Occipital lobe (tissue), 3 donors: ENCODE measurements at places on chromosomes 16 and 17. TPM values are rescaled to one million over a fixed set of nuclear protein-coding genes. Genes with fewer than 3 reads are reported as not detected.

- no peak for DNase-seq
These were observed 382.2 kb upstream of the CDH5 start for GRCh38 chr16:65984296-65984695.

DNA sequence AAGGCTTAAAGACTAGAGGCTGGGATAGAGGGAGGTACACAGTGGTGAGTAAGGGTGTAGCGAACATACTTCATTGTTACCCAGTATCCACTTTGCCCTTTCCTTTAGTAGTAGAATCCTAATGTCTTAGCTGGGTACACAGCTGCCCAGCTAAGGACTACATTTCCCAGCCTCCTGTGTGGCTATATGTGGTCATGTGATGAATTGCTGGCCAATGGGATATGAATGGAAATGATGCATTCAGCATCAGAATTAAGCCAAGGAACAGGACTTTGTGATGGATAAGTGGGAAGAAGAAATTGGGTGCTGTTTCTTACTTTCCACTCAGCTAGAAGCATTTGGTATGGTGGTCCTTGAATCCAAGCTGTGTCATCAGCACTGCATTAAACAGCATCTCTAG, 55.9 kb downstream of the FOXL1 start:
- no peak for DNase-seq

DNA sequence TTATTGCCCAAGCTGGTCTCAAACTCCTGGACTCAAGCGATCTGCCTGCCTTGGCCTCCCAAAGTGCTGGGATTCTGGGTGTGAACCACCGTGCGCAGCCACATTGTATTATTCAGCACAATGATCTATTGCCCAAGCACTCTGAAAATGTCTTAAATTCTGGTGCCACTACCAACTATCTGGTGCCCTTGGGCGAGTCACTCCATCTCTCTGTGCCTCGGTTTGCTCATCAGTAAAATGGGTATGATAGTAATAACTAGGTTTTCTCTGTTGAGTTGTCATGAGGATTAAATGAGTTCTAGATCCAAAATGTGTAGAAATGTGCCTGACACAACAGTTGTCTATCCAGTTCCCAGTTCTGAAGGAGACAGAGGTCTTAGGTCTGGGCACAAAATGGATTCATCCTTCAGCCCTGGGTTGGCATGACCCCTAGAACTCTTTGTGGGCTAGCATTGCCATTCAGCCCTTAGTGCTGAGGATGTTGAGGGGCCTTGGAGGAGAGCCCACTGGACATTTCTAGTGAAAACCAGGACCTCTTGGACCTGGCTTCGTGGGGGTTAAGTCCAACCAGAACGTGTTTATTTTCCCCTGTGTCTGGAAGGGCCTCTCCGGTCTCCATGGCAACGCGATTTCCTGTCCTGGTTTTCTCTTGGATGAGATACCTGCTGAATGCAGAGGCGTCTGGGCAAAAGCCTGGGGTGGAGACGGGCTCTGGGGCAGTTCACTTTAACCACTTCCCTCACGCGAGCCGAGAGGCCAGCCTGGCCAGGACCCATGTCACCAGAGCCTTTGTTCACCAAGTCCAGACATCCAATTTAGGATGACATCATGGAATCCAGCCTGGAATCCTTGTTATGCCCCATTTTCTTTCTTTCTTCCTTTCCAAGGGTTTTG, 43.7 kb upstream of the TNRC6A start:
- DNase-seq: peak; percentile 76

- DNase-seq: no peak
These were observed 12.0 kb upstream of the KRT19 start for GRCh38 chr17:41539979-41540701.

GRCh38 chr16:30110661-30111060, 2.7 kb downstream of the GDPD3 start:
- no peak for DNase-seq

GRCh38 chr16:15658149-15658548, 8.1 kb downstream of the NDE1 start:
- no peak for DNase-seq

- no peak for DNase-seq
These were observed 83.3 kb downstream of the GSG1L start for GRCh38 chr16:27980076-27980775.

DNA sequence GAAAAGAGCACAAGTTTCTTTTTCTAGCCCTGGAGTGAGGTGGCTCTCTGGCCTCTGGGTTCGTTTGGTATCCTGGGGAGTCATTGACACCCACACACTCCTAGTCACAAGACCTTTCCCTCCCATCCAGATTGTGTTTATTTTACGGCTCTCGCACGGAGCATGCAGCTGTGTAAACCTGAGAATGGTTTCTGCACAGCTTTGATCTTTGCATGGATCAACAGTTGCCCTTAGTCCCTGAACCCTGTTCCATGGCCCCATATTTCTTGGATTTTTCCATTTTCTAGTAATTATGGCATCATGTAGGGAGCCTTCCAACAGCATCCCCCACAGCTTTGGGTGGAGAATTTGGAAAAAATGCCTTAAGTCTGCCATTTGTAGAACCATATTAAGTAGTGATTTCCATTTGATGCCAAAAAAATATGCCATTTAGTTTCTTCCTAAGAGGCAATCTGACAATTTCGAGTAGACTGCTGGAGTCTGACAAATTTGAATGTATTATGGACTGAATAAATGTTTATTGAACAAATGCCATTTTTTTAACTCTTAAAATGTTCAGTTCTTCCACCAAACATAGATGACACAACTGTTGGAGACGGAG, 197.7 kb downstream of the WWOX start:
- no peak for DNase-seq

GRCh38 chr17:42846594-42847280, 2.4 kb downstream of the AOC2 start:
- DNase-seq: no peak

DNA sequence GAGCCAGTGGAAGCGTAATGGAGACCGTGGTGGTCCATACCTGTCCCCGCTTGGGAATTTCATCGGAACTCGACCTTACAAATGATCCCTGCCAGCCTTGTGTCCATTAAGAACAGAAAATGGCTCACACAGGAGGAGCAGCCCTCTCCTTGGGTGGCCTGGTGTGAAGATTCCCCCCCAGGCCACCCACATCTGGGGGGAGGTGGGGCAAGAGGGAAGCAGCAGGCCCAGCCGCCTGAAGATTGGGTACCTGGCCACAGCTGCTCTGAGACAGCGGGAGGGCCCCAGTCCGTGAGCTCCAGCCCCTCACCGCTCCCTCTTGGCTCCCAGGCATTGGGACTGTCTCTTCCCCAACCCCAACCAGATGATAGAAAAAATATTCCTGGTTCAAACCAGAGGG, 277.8 kb upstream of the FOXF1 start:
- no peak for DNase-seq

DNA sequence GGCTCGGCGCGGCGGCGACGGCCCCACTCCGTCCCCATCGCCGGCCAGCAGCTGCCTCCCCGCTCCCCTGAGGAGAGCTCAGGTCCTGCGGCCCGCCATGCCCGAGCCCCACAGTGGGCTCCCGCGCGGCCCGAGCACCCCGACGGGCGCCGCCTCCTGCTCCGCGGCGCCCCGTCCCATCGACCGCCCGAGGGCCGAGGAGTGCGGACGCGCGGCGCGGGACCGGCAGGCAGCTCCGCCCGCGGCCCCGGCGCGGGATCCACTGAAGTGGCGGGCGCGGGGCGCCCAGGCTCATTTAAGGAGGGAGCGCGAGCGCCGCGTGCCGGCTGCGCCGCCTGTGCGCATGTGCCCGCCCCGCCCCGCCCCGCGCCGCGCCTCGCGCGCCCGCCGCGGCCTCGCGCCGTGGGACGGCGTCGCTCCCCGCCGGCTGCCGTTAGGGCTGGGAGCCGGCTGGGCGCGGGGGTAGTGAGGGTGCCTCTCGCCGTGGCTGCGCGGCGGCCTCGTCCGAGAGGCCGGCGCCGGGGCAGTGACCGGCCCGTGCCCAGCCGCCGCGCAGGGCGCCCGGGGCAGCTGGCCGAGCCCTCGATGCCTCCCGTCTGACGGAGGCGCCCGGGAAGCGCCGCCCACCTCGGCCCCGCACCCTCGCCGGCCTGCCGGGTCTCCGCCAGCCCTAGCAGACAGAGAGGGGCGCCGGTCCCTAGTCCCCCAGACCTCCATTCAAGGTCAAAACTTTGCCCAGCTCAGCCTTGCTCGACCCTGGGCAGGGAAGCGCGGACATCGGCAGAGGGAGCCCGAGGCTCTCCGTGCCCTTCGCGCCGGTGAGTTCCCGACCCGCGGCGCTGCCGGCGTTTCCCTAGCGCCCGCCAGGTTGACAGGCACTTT, at the start of gene NETO2:
TSS of gene NETO2 (minus strand) at position 269 of the 882 bp plus-strand sequence. CDS start 333 bp downstream, outside the sequence.
- DNase-seq: peak; percentile 34

- DNase-seq: no peak
These were observed 12.6 kb upstream of the SLC12A3 start for GRCh38 chr16:56852401-56852730.

GRCh38 chr16:89335803-89336485, 118.4 kb downstream of the ZNF778 start:
- no peak for DNase-seq

DNA sequence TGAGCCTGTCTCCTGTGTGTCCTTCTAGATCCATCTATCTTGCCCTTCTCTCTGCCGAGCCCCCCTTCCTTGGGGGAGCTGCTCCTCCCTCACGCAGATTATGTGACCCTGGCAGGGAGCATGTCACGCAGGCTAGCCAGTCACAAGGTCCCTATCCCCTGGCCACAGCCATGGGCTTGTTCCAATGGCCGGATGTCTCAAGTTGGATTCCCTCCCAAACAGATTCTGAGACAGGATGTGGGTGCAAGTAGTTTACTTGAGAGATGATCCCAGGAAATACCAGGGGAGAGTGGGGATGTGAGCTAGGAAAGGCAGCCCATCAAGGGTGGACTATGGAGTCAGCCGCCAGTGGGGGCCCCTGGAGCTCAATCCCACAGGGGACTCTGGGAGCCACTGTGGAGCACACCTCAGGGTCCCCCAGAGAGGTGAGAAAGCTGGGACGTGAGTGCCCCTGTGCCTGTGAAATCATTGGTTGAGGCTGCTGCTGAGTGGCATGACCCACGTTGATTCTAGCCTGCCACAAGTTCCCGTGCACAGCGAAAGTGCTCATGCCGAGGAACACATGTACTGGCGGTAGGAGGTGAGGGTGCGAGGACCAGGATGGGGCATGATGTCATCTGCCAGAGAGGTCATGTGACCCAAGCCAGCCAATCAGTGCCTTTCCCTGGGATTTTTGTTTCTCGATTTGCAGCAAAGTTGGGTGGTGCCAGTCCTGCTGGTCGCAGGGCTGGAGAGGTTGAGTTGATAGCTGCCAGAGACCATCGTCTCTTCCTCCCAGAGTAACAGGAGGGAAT, 6.4 kb upstream of the CRISPLD2 start:
- no peak for DNase-seq

- DNase-seq: no peak
These were observed 885 bp downstream of the CNTNAP4 start for GRCh38 chr16:76278086-76278485.

- DNase-seq: no peak
These were observed 28.2 kb downstream of the ST3GAL2 start for GRCh38 chr16:70410734-70411133.

DNA sequence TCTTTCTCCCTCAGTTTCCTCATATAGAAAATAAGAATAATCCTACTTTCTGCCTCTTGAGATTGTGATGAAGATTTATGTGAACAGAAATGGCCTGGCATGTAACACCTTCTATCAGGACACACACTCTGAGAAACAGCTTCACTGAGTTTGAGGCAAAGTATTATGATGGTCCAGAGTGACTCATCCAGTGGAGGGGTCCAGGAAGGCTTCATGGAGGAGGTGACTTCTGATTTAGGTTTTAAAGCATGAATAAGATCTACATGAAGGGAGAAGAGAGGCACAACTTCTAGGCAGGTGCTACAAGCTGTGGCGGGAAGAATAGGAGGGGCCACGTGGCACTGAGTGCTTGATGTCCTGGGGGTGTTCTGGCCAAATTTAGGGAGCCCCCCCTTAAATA, 124.4 kb upstream of the SDK2 start:
- no peak for DNase-seq

- DNase-seq: no peak
These were observed 13.3 kb upstream of the C1QL1 start for GRCh38 chr17:44981221-44981968.

GRCh38 chr16:17367923-17368322, 102.8 kb downstream of the XYLT1 start:
- DNase-seq: no peak

GRCh38 chr16:918741-919657, 51.8 kb downstream of the LMF1 start:
- no peak for DNase-seq

DNA sequence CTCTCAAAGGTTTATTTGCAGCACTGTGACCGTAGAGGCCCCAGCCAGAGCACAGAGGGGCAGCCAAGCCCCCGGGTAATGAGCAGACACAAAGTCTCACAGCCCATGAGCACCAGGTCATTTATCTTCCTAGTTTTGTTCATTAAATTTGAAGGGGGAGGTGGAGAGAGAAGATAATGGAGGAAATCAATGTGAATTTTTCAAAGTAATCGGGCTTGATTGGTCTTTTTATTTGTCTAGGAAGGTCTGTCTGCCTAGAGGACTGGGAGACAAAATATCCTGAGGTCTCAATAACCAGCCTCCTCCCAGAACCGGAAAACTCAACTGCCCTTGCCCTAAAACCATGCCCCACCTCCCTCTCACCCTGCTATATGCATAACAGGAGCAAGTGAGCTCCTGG, 189.0 kb downstream of the SLC39A11 start:
- no peak for DNase-seq

- no peak for DNase-seq
These were observed 19.8 kb upstream of the NF1 start for GRCh38 chr17:31074772-31075555.

DNA sequence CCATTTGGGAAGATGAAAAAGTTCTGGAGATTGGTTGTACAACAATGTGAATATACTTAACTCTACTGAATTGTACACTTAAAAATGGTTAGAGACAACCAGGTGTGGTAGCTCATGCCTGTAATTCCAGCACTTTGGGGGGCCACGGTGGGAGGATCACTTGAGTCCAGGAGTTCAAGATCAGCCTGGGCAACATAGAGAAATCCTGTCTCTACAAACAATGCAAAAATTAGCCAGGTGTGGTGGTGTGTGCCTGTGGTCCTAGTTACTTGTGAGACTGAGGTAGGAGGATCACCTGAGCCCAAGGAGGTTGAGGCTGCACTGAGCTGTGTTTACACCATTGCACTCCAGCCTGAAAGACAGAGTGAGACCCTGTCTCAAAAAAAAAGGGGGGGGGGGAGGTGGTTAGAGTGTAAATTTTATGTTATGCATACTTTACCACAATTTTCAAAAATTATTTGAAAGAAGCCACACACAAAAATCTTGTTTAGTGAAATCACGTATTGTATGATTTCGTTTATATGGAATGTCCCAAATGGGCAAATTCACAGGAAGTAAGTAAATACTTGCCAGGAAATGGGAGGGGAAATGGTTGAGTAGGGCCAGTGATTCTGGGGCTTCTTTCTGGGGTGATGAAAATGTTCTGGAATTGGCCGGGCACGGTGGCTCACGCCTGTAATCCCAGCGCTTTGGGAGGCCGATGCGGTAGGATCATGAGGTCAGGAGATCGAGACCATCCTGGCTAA, 37.1 kb upstream of the AMZ2 start:
- DNase-seq: no peak

- no peak for DNase-seq
These were observed 8.7 kb downstream of the ENPP7 start for GRCh38 chr17:79739148-79740062.

CEP95 gene
- 106 TPM for total RNA-seq

GAS7 gene
- 80.2 TPM for total RNA-seq

SNX20 gene
- total RNA-seq: 0.16 TPM

NHLRC4 gene
- 0.31 TPM for total RNA-seq

TBC1D3C gene
- not detected for total RNA-seq

CASKIN1 gene
- total RNA-seq: 23.6 TPM

KRT24 gene
- not detected for total RNA-seq

CLEC18A gene
- total RNA-seq: not detected

HSPB9 gene
- total RNA-seq: not detected

KRT33A gene
- not detected for total RNA-seq

TBC1D3 gene
- not detected for total RNA-seq
